Mesenteric fat pad (tissue), 1 donor: ENCODE measurements at places on chromosomes 5 and 9.

DNA sequence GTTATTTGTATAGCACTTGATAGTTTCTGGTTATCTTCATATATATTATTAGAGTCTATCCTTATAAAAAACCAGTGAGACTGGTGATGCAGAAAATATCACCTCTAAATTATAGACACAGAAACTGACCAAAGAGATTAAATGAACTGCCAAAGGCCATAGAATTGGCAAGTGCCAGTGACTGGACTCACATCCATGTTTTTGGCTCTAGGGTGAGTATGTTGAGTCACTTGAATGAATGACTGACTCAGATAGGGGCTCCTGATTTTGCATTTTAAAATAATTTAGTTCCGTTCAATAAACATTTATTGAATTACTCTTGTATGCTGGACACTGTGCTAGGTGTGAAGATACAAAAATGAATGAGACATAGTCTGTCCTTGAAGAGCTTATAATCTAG, 70.7 kb downstream of the NR2F1 start:
- no peak for DNase-seq

DNA sequence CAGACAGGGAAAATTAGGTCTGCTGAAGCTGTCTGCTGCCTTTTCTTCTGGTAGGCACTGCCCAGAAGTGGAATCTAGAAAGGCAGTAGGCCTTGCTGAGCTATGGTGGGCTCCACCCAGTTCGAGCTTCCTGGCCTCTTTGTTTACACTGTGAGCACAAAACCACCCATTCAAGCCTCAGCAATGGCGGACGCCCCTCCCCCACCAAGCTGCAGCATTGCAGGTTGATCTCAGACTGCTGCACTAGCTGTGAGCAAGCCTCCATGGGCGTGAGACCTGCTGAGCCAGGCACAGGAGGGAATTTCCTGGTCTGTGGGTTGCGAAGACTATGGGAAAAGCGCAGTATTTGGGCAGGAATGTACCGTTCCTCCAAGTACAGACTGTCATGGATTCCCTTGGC, 18.5 kb downstream of the AGTPBP1 start:
- DNase-seq, result no peak

GRCh38 chr9:74824654-74825053, 63.1 kb downstream of the TRPM6 start:
- DNase-seq, result no peak

DNA sequence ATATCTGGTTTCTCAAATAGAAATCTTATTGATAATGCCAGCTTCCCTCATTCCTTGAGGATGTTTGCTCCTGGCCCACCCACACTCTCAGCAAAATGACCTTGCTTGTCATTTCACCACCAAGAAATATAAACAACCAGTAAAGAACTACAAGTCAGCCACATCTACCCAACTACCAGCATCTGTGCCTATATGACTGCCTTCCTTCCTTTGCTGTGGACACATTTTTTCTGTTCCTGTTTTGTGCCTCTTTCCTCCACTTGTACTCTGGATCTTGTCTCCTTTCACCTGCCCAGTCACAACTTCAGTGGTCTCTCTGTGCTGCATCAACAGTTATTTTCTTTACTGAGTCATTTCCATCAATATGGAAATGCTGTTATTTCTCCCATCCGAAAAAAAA, 20.3 kb downstream of the KIF2A start:
- DNase-seq, result no peak

DNA sequence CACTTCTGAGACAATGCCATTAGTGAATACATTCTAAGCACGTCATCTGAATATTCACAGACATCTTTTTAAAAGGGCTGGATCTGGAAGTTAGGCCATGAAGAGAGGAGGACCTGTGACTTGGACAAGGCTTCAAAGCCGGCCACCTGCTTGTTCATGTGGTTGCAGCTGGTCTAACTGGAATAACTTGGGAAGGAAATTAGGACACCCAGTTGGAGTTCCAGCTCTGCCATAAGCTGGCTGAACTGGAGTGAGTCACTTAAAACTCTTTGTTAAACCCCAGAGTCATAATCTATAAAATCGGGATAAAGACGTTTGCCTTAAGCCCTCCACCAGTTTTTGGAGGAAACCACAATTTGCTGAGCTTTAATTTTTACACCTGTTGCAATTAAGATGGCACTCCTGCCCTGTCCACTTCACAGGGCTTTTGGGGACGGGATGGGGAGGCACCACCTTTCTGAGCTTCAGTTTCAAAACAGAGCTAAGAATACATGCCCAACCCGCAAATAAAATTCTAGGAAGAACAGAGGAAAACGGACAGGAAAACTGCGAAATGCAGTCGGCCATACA, 536 bp upstream of the STX17 start:
- no peak for DNase-seq

GRCh38 chr9:16987026-16987425, 116.6 kb upstream of the BNC2 start:
- no peak for DNase-seq
